Glutamatergic neuron (in vitro differentiated cells): ENCODE measurements at places on chromosomes 16 and 17.

- peak; percentile 33 for DNase-seq
Observed at GRCh38 chr17:61285526-61286320, 113.9 kb upstream of the TBX2 start.

DNA sequence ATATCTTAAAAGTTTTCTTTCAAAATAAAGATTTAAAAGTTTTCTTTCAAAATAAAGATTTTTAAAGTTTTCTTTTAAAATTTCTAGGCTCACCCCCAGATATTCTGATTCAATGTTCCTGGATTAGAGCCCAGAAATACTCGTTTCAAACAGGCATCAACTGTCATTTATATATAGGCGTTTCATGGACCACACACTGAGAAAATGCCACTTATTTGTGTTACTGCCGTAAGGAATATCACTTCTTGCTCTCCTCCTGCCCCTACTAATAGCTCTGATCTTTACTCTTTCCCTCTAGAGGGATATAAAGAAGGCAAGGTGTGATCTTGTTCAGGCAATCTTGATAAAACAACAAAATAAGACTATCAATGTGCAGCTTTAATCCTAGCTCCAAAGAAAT lies 1324.1 kb downstream of the CDH8 start:
- DNase-seq = no peak

- DNase-seq = no peak
Observed at GRCh38 chr16:66144641-66145040, 221.8 kb upstream of the CDH5 start.

GRCh38 chr17:78323826-78324390 lies 36.0 kb downstream of the SOCS3 start:
- DNase-seq = no peak

GRCh38 chr17:32016231-32016630 lies 9.0 kb downstream of the LRRC37B start:
- no peak for DNase-seq

DNA sequence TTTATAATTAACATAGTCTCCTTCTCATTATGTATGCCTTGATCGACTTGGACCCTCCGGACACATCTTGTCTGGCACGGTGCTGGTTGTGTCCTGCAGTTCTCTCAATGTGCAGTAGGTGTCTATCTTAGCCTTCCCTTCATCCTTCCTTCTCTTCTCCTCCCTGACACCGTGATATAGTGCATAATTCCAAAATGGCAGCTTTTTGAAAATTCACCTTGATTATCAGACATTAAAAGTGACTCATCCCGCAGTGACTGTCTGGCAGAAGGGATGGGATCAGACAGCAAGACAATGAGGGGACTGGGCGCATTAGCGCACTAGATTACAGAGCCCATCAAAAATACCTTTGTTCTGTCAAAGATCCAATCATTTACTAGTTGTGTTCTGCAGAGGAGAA lies 70.0 kb upstream of the PMFBP1 start:
- peak; percentile 34 for DNase-seq

GRCh38 chr16:1863681-1864460 lies 8.1 kb downstream of the MEIOB start:
- DNase-seq = no peak

DNA sequence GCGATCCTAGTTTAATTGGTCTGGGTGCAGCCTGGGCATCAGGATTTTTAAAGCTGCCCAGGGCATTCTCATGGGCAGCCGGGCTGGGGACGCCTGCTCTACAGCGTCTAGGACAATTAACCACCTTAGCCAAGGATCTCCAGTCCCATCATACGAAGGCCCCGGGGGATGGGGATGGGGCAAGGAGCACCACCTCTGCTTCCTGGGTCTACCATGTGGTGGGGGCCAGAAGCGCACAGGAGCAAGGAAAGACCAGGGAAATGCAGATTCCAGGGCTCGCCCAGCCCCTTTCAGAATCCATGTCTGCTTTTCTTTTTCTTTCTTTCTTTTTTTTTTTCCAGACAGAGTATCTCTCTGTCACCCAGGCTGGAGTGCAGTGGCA lies 29.3 kb downstream of the TBC1D16 start:
- no peak for DNase-seq

- DNase-seq = no peak
Observed at GRCh38 chr17:16443511-16444257, 28.3 kb downstream of the TRPV2 start.
